ENCODE measurements at places on chromosomes 12 and 14. TPM values are rescaled to one million over a fixed set of nuclear protein-coding genes. Genes with fewer than 3 reads are reported as not detected.

GRCh38 chr12:14257734-14258574 is 107.5 kb upstream of the ATF7IP start:
- DNase-seq, result peak; percentile 92

- no peak for DNase-seq
Observed at GRCh38 chr12:89433634-89434033, 81.3 kb upstream of the DUSP6 start.

GRCh38 chr12:57823131-57823907 is 4.8 kb upstream of the AVIL start:
- no peak for DNase-seq

GRCh38 chr12:43407816-43408645 is 144.0 kb downstream of the ADAMTS20 start:
- DNase-seq, result no peak

MAX gene
- 71.1 TPM for total RNA-seq

- DNase-seq, result no peak
Observed at GRCh38 chr14:28143316-28143715, 623.3 kb upstream of the FOXG1 start.

GRCh38 chr14:21987937-21988336 is 314.3 kb upstream of the OR4E1 start:
- no peak for DNase-seq

RFLNA gene
- 0.52 TPM for total RNA-seq

- no peak for DNase-seq
Observed at GRCh38 chr12:67650388-67651131, 2.0 kb downstream of the DYRK2 start.

DNA sequence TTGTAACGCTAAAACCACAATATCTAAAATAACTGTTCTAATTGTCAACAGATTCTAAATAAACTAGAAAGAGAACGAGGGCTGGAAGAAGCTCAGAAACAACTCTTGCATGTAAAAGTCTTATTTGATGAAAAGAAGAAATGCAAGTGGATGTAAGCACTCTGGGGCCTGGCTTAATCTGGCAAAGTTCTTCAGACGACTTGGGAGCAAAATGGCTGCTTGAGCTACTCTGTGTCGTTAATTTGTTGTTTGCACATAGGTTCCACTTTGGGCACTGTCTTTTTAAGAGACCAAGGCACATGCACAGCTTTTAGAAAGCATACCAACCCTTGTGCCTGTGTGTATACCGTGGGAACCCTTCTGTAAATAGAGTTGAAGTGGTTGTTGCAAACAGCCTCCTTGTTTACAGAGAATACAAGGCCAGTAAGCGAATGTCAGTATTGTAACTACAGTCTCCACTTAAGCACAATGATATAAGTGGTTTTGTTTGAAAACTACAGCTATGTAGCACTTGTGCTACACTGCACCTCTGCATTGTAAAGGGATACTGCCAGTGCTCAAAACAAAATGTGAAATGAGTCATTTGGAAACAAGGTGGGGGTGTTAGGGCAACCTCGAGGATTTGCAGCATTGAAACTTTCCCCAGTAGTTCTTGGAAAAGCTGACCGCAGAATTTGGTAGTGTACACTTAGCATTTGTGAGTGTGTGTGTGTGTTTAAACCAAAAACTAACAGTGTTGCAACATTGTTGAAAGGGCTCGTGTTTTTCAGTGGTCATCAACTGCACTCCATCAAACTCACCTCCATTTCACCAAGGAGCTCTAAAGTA is 154.3 kb downstream of the CEP83 start:
- no peak for DNase-seq

CCDC184 gene
- 1.2 TPM for total RNA-seq

DNA sequence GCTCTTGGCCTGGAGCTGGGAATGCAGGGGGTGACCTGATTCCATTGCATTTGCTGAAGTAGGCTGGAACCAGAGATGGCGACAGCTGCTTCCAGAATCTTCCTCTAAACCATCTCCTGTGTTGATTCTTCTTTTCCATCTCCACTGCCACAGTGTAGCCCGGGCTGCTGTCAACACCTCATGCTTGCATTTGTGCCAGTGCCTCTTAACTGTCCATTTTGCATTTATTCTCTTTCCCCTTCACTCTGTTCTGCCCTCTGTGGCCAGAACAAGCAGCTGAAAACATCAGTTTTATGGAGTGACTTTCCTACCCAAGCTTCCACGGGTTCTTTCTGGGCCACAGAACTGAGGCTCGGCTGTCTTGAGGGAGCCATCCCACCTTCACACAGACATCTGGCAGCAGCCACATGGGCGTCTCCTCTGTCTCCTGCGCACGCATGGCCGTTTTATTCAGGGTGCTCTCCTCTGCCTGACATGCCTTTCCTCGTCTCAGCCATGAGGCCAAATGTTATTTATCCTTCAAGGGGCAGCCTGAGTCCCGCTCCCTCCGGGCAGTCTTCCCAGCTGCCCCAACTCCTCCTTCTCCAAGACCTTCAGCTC is 51.7 kb downstream of the SMOC1 start:
- DNase-seq, result no peak

DNA sequence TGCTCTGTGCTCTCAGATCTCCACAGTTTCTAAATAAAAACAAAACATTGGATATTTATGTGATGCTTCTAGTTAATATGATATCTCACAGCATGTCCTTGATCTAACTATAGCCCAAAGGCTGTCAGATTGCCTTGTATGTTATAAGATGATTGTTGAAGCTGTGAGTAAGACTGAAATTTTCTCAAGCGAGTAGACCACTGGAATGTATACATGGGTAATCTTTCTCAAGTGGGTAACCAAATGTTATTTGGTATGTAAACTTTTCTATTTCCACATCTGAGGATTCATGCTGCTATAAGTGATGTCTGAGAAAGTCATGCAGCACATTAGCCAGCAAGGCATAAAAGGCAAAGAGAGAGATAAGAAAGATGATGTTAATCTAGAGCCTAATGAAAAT is 886.7 kb downstream of the NRXN3 start:
- no peak for DNase-seq

- DNase-seq, result no peak
Observed at GRCh38 chr12:507391-507796, 47.7 kb downstream of the B4GALNT3 start.

DNA sequence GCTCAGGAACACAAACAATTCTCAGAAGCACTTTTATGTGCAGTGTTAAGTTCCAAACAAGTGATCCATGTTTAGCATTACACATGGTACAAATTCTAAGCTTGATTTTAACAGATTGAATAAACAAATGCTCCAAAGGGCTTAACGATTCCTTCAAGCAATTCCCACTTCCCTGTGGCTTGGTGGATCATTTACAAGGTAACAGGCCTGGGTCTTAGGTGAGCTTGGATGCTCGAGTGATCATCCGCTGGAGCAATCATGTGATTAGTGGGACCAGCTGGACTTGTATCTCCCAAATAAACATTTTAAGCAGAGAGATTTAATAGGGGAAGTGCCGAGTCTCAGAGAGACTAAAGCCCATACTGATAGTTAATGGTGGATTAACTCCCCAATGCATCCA is 70.7 kb downstream of the CALM1 start:
- DNase-seq, result no peak

DNA sequence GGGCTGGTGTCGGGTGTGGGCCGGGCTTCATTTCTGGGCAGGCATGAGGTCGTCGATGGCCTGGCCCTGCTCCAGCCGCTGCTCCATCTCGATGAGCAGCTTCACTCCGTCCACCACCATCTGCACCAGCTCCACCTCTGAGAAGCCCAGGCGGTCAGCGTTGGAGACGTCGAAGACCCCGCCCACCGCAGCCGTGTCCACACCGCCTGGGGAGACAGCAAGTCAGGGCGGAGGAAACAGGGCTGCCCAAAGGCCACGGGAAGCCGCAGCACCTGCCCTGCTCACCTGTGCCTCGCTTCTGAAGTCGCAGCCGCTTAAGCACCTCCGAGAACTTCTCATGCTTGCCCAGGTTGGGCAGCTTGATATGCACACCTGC is 2.8 kb downstream of the CKB start:
- peak; percentile 54 for DNase-seq

- no peak for DNase-seq
Observed at GRCh38 chr14:75060420-75060819, 3.4 kb downstream of the ACYP1 start.

IL31 gene
- total RNA-seq, result not detected

GRCh38 chr14:64244279-64244678 is 49.9 kb downstream of the ESR2 start:
- DNase-seq, result no peak

- no peak for DNase-seq
Observed at GRCh38 chr14:60647081-60647836, 2.0 kb downstream of the SIX1 start.

DNA sequence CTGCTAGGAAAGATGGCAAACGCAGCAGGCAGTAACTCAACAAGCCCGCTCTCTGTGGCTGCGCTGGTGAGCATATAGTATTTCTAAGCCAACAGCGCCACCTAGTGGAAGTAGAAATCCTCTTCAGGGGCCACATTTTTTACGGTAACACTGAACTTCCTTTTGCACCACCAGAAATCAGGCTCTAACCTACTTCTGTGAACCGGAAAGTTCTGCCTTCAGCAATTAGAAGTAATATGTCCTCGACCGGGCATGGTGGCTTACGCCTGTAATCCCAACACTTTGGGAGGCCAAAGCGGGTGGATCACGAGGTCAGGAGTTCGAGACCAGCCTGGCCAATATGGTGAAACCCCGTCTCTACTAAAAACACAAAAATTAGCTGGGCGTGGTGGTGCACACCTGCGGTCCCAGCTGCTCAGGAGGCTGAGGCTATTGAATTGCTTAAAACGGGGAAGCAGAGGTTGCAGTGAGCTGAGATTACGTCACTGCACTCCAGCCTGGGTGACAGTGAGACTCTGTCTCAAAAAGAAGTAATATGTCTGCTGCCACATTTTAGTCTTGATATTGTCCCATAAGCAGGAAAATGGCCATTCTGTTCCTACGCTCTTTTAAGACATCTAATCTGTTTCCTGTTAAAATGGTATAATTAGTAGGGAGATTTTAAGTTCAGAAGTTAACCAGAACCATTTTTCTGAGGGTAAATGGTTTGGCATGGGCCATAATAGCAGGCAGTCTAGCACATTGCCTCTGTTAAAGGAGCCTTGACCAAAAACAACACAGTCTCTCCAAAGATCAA is 26.8 kb downstream of the APOBEC1 start:
- peak; percentile 74 for DNase-seq

KRT5 gene
- 4.6 TPM for total RNA-seq

PAX9 gene
- total RNA-seq, result not detected

DNA sequence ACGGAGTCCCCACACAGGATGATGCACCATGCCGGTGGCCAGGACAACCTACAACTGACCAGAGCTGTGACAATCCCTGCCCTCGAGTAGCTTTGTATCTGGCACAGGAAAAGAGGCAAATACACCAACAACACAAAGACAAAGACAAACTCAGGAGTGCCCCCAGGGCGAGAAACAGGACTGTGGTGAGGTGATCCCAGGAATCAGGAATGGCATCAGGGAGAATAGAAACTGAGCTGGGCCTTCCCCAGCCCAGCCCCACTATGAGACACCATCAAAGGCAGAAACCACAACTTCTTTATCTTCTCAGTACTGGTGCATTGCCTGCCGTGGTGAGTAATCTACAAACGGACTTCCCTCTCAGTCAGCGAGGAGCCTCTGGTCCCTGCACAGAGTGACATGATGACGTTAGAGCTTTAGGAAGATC is 157.7 kb downstream of the TTC7B start:
- no peak for DNase-seq

DNA sequence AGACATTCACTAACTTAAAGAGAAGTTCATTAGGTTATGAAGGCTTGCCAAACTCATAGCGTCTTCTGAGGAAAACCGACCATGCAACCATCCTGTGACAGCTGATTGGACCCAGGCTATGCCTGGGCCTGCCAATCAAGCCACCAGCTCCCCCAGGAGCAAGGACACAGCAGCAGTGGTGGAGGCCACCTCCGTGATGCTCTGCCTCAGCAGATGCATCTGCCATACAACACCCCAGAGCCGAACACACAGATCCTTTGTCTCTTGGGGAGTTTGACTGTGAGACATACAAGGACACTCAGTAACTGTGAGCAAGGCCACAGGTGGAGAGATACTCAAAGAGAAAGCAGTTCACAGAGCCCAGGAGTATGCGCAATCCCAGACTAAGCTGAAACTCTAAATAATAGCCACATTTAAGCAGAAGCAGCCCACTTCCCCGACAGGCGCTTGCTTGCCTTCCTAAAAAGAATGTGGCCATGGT is 10.0 kb upstream of the CNIH1 start:
- no peak for DNase-seq

TMEM229B gene
- total RNA-seq, result 6.5 TPM

COX8C gene
- total RNA-seq, result not detected

DNA sequence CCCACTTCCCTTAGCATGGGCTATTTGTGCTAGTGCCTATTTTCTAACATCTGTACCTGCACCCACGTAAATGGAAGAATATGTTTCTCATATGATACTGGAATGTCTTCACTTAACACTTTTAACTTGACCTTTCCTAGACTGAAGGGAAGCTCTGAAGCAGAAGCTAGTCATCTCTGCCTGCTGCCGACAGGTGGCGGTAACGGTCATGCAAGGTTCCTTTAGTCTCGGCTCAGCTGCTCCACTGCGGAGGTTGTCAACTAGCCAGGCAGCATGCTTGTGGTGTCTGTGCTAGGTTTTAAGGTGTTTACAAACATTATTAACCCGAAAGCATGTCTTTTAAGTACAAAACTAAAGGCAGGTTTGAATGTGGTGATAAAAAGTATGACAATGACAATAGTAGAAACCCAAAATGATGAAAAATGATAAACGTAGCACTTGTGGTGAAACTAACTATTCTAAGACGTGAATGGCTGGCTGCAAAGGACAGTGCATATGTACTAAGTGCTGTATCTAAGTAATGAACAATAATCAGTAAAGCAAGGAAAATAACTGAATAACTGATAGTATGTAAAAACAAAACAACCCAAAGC is 117.2 kb downstream of the GRIN2B start:
- peak; percentile 84 for DNase-seq

GRCh38 chr12:32305163-32305562 is 94.2 kb upstream of the FGD4 start:
- DNase-seq, result no peak

ANO4 gene
- total RNA-seq, result 0.71 TPM

DNA sequence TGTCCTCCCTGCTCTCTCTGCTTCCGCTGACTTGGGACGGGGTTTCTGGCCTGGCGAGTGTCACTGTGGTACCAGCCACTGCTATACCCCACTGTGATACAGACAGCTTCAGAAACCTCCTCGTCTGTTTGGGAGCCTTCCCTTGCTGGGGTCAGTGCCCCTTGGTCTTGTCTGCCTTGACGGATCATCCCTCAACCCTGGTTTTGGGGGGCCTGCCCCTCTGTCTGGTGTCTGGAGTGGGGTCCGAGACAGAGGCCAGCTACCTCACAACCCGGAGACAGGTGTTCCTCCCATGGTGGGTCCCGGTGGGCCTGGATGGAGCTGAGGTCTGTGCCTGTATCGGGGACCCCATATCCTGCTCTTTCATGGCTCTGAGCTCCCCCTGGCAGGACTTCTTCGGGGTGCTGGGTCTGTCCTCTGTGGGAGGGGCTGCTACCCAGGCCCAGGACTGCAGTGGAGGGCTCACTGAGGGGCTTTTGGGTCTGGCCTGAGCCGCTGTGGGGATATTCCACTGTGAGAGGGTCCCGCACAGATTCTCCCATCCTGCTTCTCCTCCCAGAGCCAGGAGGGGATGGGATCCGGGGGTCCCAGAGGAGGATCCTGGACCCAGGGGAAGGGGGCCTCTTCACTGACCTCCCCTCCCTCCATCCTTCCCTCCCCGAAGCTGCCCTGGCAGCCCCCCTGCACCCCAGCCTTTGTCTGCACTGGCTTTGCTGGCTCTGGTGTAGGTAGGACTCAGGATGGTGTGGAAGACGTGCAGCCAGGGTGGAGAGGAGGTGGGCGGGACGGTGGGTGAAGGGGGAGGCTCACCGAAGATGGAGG is 365.5 kb downstream of the TMEM121 start:
- peak; percentile 7 for DNase-seq

PTPRR gene
- total RNA-seq, result 0.86 TPM

Measured in left cardiac atrium (tissue), 4 donors.